GM12878 (cell line): ENCODE measurements at places on chromosomes 1 and 21.

- DNase-seq, result no peak
Observed at GRCh38 chr1:165698761-165699052, 345 bp upstream of the ALDH9A1 start.

GRCh38 chr1:45035631-45036301, 23.7 kb downstream of the UROD start:
- DNase-seq, result no peak

DNA sequence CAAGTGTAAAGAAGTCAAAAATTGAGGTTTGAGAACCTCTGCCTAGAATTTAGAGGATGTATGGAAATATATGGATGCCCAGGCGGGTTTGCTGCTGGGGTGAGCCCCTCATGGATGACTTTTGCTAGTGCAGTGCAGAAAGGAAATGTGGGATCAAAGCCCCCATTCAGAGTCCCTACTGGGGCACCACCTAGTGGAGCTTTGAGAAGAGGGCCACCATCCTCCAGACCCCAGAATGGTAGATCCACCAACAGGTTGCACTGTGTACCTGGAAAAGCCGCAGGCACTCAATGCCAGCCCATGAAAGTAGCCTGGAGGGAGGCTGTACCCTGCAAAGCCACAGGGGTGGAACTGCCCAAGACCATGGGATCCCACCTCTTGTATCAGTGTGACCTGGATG, 330.7 kb upstream of the DPYD start:
- no peak for DNase-seq

DNA sequence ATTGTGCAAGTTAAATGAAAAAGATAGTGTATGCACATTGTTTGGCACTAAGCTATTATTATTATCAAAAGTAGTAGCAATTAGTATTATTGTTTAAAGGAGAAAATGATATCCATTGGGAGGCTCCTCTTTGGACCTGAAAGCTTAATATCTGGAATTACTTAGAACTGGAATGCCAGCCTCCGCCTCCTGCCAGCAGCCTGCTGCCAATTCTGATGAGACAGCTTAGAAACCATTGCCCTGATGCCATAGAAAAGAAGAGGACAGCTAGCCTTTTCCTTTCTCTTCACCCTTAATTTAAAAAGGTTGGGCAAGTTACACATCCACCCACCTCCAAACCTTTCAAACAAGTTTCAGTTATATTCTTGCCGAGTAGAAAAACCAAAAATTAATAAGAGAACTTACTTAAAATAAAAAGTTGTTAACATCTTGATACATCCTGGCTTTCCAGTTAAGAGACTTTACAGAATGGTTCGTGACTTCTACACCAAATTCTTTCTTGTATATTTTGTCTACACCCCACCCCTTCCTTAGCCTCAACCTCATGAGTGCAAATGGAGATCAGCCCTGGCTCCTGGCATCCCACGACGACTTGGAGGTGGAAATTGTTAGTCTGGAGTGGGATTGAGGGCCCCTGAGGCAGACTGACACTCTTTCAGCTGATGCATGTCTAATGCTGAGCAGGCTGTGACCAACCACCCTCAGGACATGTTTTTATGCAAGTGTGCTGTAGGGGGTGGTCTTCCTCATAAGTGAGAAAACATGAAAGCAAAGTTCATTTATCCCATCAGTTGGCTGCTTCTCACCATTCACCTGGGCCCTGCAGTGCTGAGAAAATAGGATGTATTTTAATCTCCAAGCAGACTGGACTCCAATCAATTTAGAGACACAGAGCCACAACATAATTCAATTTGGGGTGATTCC, 120.6 kb downstream of the KCNJ15 start:
- no peak for DNase-seq

- no peak for DNase-seq
Observed at GRCh38 chr1:90067194-90067931, 72.5 kb downstream of the ZNF326 start.

DNA sequence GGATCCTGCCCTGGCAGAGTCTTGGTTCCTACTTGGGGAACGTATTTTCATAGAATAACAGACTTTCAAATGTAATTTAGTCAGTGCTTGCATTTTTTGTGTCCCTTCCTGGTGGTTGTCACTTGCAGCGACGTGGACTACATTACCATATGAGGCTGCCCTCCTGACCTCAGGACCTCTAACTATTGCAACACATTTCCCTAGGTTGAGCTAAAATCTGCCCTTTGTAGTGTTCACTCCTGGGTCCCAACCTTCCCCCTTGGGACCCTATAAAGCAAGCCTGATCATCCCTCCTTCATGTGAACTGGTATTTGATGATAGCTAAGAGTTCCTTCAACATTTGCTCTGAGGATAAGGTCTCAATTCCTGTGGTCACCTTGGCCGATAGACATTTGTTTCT, 95.6 kb upstream of the CACNA1E start:
- no peak for DNase-seq

- DNase-seq, result no peak
Observed at GRCh38 chr1:101175886-101176285, 60.9 kb upstream of the S1PR1 start.

GRCh38 chr1:54284781-54285529, 85.0 kb downstream of the MRPL37 start:
- no peak for DNase-seq

GRCh38 chr1:222953585-222953984, 138.7 kb downstream of the DISP1 start:
- DNase-seq, result no peak
